ENCODE measurements at places on chromosomes 5 and 9.

DNA sequence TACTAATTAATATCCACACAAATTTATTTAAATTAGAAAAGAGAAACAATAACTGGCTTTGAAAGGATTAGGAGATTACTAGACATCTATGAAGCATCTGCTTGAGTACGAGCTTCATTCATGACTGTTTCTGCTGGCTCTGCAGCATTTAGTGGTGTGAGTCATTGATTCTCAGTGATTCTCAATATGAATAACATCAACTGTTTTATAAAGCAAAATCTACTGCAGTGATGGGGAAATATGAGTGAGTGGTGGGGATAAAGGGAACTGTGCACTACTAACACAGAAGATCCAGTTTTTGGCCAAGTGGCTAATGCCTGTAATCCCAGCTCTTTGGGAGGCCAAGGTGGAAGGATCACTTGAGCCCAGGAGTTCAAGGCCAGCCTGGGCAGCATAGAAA lies 8.4 kb downstream of the FNBP1 start:
- DNase-seq = peak; percentile 86

DNA sequence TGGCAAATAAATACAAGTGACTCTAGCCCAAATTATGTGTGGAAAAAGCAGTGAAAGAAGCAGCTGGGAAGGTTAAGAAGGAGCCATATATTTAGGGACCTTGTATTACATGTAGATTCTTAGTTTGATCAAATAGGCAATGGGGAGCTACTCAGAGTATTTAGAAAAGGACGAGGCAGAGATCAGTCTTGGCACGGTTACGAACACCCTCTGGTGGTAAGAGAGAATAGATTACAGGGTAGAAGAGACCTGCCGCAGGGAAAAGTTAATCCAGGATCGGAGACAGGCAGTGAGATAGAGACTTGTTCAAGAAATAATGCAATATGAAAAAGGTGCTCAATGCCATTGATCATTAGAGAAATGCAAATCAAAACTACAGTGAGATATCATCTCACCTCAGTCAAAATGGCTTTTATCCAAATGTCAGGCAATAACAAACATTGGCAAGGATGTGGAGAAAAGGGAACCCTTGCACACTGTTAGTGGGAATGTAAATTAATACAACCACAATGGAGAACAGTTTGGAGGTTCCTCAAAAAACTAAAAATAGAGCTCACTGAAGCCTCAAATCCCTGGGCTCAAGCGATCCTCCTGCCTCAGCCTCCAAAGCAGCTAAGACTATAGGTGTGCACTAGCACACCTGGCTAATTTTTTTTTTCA lies 12.0 kb downstream of the INIP start:
- no peak for DNase-seq

GRCh38 chr9:91421971-91422757 lies 1.5 kb downstream of the NFIL3 start:
- DNase-seq = no peak

DNA sequence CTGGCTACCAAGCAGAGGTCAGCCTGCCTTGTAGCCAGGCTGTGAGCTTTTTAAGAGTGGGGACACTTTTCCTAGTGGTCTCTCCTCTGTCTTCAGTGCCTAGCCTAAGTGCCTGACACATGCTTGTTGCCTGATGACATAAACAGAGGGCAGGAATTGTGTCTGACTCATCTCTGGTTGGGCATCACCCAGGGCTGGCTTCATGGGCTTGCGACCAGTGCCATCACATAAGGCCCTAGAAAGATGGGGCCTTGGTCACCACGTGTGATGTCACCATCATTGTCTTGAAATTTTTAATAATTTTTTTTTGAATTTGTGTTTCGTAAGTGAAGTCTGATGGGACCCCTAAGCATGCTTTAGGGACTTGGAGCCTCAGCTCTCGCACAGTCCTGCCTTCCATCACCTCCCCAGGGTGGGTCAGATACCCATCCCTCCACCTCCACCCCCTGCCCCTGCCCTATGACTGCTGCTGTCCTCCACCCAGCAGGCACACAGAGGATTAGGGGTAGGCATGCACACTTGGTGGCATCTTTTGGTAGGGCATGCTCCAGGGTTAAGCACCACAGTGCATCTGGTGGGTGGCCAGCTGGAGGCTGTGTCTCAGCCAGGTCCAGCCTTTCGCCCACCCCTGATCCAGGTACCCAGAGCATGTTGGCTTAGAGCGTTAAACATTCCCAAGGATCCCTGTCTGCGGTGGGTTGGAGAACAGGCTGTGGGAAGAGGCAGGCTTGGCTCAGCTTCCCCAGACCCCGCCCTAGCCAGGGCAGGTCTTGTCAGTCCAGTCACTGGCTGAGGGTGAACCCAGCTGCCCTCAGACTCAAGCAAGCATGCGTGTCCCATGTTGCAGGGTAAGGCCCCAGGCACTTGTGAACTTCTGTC lies 80.1 kb upstream of the SH3PXD2B start:
- DNase-seq = peak; percentile 58

- peak; percentile 66 for DNase-seq
These were observed 16.4 kb downstream of the RETREG1 start for GRCh38 chr5:16600397-16600796.

- DNase-seq = no peak
These were observed 39.6 kb upstream of the FRRS1L start for GRCh38 chr9:109206670-109207069.

DNA sequence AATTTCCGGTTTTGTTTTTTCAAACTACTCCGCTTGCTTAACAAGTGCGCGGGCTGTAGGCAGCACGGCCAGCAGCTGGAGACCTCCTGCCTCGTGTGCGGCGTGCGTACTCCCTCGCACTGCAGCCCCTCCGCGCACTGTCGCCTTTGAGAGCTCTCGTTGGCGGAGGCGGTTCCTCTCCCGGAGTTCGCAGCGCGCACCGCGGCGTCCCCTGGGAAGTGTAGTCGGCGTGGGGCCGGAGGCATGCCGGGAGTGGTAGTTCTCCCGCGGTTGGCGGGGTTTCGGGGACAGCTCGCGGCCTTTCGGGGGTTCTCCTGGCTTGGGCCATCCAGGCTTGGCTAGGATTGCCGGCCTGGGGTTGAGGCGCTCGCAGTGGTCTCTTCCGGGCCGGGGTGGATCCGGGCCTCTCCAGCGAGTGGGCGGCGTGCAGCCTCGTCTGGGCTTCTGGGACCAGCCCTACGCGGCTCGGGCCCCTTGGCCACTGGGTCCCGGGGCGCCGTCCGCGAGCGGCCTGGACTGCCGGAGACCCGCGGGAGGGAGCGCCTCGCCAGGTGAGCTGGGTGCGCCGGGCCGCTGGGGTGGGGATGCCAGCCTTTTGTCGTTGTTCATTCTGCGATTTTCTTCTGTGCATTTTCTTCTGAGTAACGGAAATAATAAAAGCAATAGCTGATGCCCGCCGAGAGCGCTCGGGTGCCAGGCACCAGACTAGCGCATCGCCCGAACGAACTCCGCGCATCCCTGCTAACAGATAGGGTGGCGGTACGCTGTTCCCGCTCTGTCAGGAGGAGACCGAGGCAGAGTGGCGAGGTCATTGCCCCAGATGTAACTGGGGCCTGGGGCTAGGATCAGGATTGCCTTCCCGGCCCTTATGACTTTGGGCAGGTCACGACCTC lies at the start of gene ZNF354C:
Gene ZNF354C, plus strand, starts transcription at position 258 of the 893 bp plus-strand sequence. CDS start 1,696 bp downstream, outside the sequence.
- DNase-seq = peak; percentile 72

DNA sequence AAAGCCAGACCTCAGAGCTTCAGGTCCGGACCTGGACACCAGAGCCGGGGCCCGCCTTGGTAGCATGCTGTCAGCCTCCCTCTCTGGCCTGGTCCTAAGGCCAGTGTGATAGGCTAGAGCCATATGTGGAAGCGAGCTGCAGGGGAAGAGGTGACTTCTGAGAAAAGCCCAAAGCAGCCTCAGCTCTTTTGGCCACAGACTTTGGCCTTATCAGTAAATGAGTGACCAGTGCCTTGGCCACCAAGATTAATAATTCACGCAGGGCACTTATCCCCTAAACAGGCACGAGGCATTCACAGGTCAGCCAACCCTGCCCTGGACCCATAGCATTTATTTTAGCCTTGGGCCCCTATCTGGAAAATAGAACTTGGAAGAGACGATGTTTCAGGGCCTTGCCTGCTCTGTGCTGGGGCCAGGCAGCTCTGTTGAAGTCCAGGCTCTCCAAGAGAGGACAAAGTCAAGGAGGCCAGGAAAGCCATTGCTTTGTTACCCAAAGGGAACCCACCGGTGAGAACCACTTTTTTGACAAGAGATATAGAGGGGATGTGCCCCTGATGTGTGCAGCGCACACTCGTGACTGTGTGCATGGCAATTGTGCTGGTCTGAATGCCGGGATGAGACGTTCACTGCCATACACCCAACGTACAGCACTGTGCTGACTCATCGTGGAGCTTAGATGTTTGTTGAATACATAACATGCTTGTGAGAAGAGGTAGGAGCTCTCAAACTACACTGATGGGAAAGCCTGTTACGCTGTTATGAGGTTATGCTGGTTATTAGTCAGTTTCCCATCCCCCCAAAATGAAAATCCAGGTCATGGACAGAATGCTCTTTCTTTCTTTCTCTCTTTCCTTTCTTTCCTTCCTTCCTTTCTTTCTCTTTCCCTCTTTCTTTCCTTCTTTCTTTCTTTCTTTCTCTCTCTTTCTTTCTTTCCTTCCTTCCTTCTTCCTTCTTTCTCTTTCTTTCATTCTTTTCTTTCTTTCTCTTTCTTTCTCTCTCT lies 5.0 kb upstream of the SLC34A1 start:
- DNase-seq = no peak

DNA sequence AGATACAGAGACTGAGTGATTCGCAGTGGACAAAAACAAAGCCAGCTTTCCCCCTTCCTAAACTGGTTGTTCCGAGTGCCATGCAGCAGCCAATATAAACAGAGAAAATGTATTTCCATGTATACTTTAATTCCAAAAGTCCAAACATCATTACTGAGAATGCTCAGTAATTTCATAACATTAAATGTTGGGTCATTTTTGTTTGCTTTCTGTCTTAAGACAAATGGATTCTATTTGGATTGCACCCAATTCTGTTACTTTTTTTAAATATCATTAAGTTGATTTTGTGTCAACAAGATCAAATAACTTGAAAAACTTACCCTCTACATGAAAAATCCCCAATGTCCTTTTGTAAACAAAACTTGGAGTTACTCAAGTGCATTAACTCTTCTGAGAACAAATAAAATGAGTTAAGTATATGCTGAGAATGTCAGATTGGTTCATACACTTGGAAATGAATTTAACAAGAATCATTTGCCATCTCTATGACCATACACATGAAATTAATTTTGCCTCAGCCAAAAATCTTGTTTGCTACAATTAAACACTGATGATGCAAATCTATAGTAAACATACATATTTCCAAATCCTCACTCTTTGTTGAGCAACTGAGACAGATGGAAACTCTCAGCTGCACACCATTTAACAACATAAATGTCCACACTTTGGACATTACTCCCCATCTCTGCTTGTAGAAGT lies 19.4 kb downstream of the LURAP1L start:
- DNase-seq = no peak

DNA sequence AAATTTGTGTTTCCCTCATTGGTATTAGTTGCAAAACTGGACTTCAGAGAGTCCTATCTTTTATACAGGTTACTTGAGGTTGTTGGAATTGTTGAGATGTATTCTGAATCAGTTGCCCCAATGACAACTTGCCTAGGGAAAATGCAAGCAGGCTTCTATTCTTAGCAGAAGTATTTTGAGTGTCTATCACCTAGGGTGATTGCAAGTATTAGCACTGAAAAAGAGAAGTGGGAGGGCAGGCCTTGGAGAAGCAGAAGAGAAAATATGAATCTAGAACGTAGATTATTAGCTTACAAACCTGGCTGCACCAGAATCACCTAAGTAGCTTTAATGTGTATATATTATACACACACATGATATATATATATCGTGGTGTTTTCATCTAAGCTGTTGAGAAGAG lies 43.2 kb downstream of the ADAMTS12 start:
- no peak for DNase-seq

DNA sequence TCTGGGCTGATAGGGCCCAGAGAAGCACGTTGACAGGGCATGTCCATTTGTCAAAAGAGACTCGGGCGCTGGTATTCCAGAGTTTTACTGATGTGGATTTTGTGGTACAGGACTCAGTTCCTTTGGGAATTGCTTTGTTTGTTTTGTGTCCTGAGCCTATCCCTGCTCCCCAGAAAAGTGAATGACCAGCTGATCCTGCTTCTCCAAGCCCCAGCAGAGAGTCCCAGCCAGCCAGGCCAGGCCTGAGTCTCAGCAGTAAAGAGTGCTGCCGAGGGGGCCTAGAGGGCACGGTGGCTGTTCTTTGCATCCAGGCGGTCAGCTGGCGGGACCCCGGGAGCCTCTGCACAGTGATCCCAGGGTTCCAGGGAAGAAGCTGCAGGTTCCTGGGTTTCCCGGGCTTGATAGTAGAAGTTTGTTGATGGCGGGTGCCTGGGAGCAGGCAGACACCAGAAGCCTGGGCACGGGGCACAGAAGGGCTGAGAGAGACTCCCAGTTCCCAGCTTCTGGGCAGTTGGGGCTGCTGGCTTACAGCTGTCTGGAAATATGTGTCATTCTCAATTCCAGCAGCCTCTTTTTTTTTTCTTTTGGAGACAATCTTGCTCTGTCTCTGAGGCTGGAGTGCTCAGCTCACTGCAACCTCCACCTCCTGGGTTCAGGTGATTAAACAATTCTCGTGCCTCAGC lies 8.7 kb downstream of the PRDM12 start:
- no peak for DNase-seq

DNA sequence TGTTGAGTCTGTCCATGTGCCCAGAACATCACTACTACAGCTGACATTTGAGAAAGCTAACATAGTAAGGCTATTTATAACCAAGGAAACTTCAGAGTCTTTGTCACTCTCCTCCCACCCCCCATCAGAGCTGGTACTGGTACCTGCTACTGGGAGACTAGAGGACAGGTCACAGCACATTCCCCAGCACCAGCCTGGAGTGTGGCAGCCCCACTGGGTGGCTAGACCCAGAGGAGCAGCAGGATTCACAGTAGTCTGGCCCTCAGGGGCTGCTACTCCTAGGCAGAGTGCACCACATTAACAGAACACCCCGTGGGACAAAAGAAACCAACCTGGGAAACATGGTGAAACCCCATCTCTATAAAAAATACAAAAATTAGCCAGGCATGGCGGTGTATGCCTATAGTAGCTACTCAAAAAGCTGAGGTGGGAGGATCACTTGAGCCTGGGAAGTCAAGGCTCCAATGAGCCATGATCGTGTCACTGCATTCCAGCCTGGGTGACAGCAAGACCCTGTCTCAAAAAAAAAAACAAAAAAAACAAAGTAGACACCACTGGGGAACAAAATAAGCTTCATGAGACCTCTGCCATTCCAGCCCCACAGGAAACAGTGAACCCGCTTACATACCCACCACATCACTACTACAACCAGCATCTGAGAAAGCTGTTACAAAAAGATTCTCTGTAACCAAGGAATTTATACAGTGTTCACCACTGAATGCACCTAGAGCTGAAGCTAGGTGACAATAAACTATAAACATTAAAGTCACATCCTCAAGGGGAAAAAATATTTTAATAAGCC lies 26.3 kb upstream of the PTGER4 start:
- DNase-seq = no peak

DNA sequence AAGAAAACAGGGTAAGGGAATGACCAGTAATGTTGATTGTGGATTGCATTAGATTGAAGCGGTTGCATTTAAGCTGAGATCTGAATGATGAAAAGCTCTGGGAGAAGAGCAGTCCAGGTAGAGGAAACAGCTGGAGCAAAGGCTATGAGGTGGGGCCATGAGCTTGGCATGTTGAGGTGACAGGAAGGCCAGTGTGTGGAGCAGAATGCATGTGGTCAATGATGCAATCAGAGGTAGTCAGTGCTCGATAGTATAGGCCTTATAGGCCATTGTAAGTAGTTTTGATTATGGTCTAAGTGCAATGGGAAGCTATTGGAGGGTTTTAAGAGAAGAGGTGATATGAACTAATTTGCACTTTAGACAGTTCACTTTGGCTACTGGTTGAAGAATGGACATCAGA lies 270.4 kb downstream of the ARHGAP26 start:
- no peak for DNase-seq
